ENCODE measurements at places on chromosomes 5 and 9.
A peak's percentile ranks its signal among the peaks of the same experiment; 100 is the strongest.

GRCh38 chr5:131766689-131767088, 30.1 kb downstream of the FNIP1 start:
- no peak overlapping the region for H3K27ac ChIP-seq
- H3K4me3 ChIP-seq = no peak overlapping the region
- H3K4me1 ChIP-seq = peaks cover 53% of the 10 kb centered on the region
- H3K27me3 ChIP-seq = no peaks in the 10 kb centered on the region

GRCh38 chr9:134267881-134268724, 58.2 kb upstream of the RXRA start:
- no peaks in the 10 kb centered on the region for H3K36me3 ChIP-seq
- H3K27me3 ChIP-seq = peaks cover 9% of the 10 kb centered on the region
- peak; percentile 38 for DNase-seq
- peaks cover 8% of the 10 kb centered on the region for H3K4me1 ChIP-seq
- no peak overlapping the region for H3K27ac ChIP-seq

DNA sequence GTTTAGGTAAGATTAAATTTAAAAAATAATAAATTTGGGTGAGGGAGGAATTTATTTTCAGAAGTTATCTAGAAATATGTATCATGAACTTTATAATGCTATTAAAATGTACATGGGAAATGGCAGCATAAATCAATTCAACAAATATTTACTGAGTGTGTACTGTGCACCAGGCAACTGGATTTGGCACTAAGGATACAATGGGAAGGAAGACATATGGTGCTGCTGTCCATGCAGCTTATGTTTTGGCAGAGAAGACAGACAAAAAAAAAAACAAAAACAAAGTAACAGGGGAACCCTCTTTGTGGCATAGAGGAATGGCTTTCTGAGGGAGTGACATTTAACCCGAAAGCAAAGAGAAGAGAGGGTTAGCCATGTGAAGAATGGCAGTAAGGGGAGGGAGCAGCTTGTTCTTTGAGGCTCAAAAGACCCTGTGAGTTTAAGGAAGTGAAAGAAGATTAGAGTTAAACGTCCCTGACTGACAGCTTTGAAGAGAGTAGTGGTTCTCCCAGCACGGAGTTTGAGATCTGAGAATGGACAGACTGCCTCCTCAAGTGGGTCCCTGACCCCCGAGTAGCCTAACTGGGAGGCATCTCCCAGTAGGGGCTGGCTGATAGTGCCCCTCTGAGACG, 23.9 kb downstream of the CNTRL start:
- no peaks in the 10 kb centered on the region for H3K4me1 ChIP-seq
- no peak overlapping the region for H3K4me3 ChIP-seq
- DNase-seq = no peak

DNA sequence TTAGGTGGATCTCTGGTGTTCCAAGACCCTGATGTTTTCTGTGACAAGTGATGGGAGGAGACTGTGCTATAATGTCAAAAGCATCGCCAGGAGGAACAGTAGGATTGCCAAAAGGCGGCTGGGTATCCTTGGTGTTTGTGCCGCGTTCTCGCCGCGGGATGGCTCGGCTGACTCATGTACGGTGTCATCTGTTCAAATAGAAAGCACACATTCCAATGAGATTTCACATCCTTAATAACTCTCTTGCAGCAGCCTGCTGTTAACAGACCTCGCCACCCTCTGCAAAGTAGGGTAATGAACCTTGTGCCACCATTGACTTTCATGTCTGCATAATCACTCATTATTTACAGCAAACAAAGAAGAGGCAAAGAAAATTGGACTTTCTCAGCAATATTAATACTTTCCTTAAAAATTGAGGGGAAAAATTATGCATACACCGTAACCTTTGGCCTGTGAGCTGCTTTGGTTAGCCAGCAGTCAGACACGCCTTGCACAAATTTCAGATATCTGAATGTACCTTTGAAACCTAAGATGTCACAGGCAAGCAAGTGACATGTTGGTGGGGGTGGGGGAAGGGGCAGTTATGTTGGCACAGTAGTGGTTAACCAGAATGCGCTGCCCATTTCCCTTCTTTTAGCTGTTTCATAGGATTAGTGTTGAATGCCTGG, 289.4 kb downstream of the EFNA5 start:
- no peaks in the 10 kb centered on the region for H3K36me3 ChIP-seq
- H3K4me3 ChIP-seq = no peak overlapping the region
- DNase-seq = no peak
- H3K27ac ChIP-seq = no peak overlapping the region

- no peaks in the 10 kb centered on the region for H3K27me3 ChIP-seq
- no peaks in the 10 kb centered on the region for H3K4me1 ChIP-seq
- H3K36me3 ChIP-seq = no peaks in the 10 kb centered on the region
- no peak overlapping the region for H3K4me3 ChIP-seq
Measured at GRCh38 chr9:75108571-75108970, 20.3 kb downstream of the OSTF1 start.

- peak; percentile 43 for DNase-seq
- H3K27me3 ChIP-seq = no peaks in the 10 kb centered on the region
- H3K4me3 ChIP-seq = no peak overlapping the region
- no peaks in the 10 kb centered on the region for H3K4me1 ChIP-seq
- no peaks in the 10 kb centered on the region for H3K36me3 ChIP-seq
Measured at GRCh38 chr5:54758038-54758437, 227.4 kb downstream of the ESM1 start.

DNA sequence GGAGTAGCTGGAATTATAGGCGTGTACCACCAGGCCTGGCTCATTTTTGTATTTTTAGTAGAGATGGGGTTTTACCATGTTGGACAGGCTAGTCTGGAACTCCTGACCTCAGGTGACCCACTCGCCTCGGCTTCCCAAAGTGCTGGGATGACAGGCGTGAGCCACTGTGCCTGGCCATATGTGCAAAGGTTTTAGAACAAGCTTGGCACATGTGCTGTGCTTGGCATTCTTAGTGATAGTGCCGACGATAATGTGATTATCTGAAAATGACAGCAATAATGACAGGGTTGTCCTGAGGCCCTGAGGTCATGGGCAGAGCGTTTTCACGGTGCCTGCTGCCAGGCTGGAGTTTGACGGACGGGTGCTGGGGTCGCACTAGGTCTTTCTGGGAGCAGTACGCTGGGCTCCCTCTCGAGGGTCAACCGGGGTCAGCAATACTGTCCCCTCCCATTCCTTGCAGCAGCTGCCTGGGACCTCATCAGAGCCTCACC, 42.6 kb downstream of the HMCN2 start:
- H3K4me1 ChIP-seq = peaks cover 20% of the 10 kb centered on the region
- H3K4me3 ChIP-seq = no peak overlapping the region
- peaks cover 13% of the 10 kb centered on the region for H3K27me3 ChIP-seq
- no peak for DNase-seq

DNA sequence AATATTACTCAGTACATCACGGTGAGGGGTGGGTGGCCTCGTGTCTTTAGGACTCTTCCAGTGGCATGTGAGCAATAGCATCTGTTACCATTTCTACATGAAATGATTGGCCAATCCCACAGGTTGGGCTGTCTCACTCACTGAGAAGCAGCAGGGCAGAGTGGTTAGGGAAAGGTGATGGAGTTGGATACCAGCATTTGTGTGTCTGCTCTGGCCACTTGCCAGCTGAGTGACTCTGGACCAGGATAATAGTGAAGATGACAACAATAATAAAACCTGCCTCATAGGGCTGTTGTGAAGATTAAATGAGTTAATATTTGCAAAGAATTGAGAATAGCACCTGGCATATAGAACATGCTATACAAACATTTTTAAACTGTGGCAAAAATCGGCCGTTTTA, 42.0 kb downstream of the IQGAP2 start:
- no peak overlapping the region for H3K4me3 ChIP-seq
- peaks cover 6% of the 10 kb centered on the region for H3K4me1 ChIP-seq
- no peaks in the 10 kb centered on the region for H3K27me3 ChIP-seq
- DNase-seq = no peak
- H3K27ac ChIP-seq = no peak overlapping the region

- H3K4me1 ChIP-seq = peaks cover 27% of the 10 kb centered on the region
- H3K36me3 ChIP-seq = no peaks in the 10 kb centered on the region
- peak; percentile 89 for DNase-seq
- H3K27ac ChIP-seq = peak overlapping the region; percentile 86
- H3K4me3 ChIP-seq = peak overlapping the region; percentile 29
Measured at GRCh38 chr5:154712518-154713437, 42.4 kb upstream of the LARP1 start.

DNA sequence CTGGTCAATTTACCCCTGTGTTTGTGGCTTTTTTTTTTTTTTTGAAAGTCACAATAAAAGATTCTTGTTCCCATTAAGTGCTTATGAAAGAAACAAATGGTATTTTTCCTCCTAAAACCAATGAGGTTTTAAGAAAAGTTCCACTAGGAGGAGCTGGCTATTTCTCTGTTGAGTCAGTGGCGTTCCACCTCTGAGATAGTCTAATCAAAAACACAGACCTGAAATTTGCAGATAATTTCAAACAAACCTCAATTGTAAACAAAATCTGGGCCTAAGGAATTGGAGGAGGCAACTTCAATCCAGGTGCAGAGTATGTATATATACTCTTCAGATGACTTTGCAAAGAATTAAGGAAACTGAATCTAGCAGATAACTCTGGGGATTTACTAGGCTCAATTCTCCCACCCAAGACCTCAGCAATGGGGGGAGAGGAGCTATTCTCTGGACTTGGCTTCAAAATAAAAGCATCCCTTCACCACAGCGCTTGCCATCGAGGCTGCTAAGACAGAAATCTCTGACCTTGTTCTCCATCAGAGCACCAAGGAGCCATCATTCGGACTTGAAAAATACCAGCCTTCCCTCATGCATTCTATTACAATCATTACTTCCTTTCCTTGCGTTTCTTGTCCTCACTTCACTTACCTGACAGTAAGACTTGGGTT, 52.4 kb downstream of the FANCC start:
- no peaks in the 10 kb centered on the region for H3K36me3 ChIP-seq
- H3K4me3 ChIP-seq = no peak overlapping the region
- no peaks in the 10 kb centered on the region for H3K27me3 ChIP-seq

DNA sequence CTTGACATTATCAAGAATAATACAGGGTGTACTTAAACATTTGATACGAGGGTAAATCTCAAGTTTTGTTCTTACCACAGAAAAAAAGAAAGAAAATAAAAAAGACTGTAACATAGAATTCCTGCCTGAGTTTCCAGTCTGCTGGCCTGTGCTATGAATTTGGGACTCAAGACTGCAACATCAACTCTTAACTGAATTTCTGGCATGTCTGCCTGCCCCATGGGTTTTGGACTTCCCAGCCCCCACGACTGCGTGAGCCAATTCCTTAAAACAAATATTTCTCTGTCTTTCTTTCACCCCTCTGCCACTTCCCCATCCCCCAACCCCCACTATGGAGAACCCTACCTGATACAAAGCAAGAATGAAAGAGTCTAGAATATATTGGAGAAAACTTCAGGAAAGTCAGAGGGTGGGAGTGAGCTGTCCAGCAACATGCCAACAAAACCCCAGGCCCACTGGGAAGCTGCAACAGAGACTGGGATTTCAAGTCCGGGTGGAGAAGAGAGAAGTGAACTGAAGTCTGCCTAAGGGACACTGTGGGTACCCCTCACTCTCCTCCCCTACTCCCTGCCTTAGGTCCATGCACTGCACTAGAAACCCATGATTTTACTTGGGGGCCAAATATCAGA, 43.0 kb downstream of the MARCHF3 start:
- H3K4me1 ChIP-seq = no peaks in the 10 kb centered on the region
- no peak overlapping the region for H3K4me3 ChIP-seq
- no peak overlapping the region for H3K27ac ChIP-seq
- no peak for DNase-seq

- H3K27ac ChIP-seq = no peak overlapping the region
- DNase-seq = no peak
- H3K27me3 ChIP-seq = peaks cover 13% of the 10 kb centered on the region
- H3K4me1 ChIP-seq = peaks cover 12% of the 10 kb centered on the region
Measured at GRCh38 chr5:33933723-33934169, 2.4 kb upstream of the RXFP3 start.

GRCh38 chr9:23849379-23850035, 23.5 kb upstream of the ELAVL2 start:
- no peak overlapping the region for H3K27ac ChIP-seq
- no peak for DNase-seq
- peaks cover 23% of the 10 kb centered on the region for H3K4me1 ChIP-seq
- H3K36me3 ChIP-seq = no peaks in the 10 kb centered on the region
- H3K4me3 ChIP-seq = no peak overlapping the region
- H3K27me3 ChIP-seq = peaks cover 24% of the 10 kb centered on the region

- no peaks in the 10 kb centered on the region for H3K4me1 ChIP-seq
- no peak overlapping the region for H3K27ac ChIP-seq
- H3K4me3 ChIP-seq = no peak overlapping the region
Measured at GRCh38 chr9:133443248-133443647, 16.5 kb upstream of the CACFD1 start.

- H3K27ac ChIP-seq = no peak overlapping the region
- H3K27me3 ChIP-seq = no peaks in the 10 kb centered on the region
- H3K4me1 ChIP-seq = peaks cover 6% of the 10 kb centered on the region
- H3K36me3 ChIP-seq = no peaks in the 10 kb centered on the region
- DNase-seq = no peak
- H3K4me3 ChIP-seq = no peak overlapping the region
Measured at GRCh38 chr5:79186455-79186854, 49.5 kb upstream of the JMY start.

DNA sequence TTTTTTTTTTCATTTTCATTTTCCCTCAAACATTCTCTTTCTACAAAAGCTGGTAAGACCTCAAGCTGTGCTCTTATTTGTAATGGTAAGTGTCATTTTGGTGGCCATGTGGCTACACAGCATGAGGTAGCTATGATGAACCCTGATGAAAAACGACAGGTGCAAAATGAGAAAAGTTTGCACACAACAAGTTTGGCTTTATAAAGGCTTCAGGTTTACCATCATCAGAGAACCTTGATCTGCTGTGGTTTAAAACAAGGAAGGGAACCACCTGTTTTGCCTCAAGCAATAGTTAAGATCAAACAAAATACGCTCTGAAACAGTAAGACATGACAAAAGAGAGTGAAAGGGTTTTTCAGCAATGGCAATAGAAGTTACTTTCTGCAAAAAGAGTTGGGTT, 1124.6 kb upstream of the ACO1 start:
- no peaks in the 10 kb centered on the region for H3K36me3 ChIP-seq
- H3K27me3 ChIP-seq = no peaks in the 10 kb centered on the region
- no peak for DNase-seq
- H3K4me1 ChIP-seq = no peaks in the 10 kb centered on the region
- H3K4me3 ChIP-seq = no peak overlapping the region

GRCh38 chr9:73872701-73873100, 624.4 kb upstream of the RORB start:
- H3K4me1 ChIP-seq = no peaks in the 10 kb centered on the region
- no peaks in the 10 kb centered on the region for H3K27me3 ChIP-seq
- H3K36me3 ChIP-seq = no peaks in the 10 kb centered on the region
- H3K27ac ChIP-seq = no peak overlapping the region

DNA sequence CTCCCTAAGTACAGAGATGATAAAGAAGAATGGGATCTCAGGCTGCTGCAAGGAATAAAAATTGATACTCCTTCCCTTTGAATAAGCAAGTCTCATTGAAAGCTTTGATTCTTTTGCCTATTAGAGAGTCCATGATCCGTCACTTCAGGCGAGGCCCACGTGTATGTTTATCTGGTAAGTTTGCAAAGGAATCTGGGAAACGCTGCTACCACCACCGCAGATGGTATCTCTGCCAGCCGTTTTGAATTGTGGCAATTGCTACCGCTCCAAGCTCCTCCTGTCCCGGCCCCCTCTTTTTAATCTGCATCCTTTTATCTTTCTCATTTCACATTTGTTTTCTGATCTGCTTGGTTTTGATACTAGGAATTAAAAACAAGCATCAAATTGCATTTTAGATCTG, 42.9 kb upstream of the GRIA1 start:
- no peaks in the 10 kb centered on the region for H3K36me3 ChIP-seq
- no peak overlapping the region for H3K27ac ChIP-seq
- H3K4me1 ChIP-seq = peaks cover 10% of the 10 kb centered on the region
- no peak for DNase-seq
- H3K27me3 ChIP-seq = no peaks in the 10 kb centered on the region
- no peak overlapping the region for H3K4me3 ChIP-seq

- H3K27me3 ChIP-seq = no peaks in the 10 kb centered on the region
- H3K4me3 ChIP-seq = no peak within 1 kb of the TSS
- no peaks in the 10 kb centered on the region for H3K4me1 ChIP-seq
- H3K36me3 ChIP-seq = no peaks in the 10 kb centered on the region
- H3K27ac ChIP-seq = peak within 1 kb of the TSS; percentile 5
Measured at GRCh38 chr5:157059093-157059539, at the start of gene HAVCR1. HAVCR1 (minus strand) TSS chr5:157059116; CDS start chr5:157057943, 1,173 bp downstream.

All from stomach (tissue), 19 donors.